Central memory CD8-positive, alpha-beta T cell (primary cell): ENCODE measurements at places on chromosomes 7 and 10.
A peak's percentile ranks its signal among the peaks of the same experiment; 100 is the strongest.

GRCh38 chr10:79112881-79113431 lies 44.2 kb downstream of the ZMIZ1 start:
- no peaks in the 10 kb centered on the region for H3K27me3 ChIP-seq
- DNase-seq: no peak
- H3K27ac ChIP-seq: no peak overlapping the region
- H3K4me1 ChIP-seq: peaks cover 40% of the 10 kb centered on the region

- no peak overlapping the region for H3K27ac ChIP-seq
- H3K4me3 ChIP-seq: no peak overlapping the region
- no peaks in the 10 kb centered on the region for H3K4me1 ChIP-seq
- DNase-seq: no peak
- H3K36me3 ChIP-seq: no peaks in the 10 kb centered on the region
Measured at GRCh38 chr10:7457478-7458316, 46.9 kb upstream of the SFMBT2 start.

DNA sequence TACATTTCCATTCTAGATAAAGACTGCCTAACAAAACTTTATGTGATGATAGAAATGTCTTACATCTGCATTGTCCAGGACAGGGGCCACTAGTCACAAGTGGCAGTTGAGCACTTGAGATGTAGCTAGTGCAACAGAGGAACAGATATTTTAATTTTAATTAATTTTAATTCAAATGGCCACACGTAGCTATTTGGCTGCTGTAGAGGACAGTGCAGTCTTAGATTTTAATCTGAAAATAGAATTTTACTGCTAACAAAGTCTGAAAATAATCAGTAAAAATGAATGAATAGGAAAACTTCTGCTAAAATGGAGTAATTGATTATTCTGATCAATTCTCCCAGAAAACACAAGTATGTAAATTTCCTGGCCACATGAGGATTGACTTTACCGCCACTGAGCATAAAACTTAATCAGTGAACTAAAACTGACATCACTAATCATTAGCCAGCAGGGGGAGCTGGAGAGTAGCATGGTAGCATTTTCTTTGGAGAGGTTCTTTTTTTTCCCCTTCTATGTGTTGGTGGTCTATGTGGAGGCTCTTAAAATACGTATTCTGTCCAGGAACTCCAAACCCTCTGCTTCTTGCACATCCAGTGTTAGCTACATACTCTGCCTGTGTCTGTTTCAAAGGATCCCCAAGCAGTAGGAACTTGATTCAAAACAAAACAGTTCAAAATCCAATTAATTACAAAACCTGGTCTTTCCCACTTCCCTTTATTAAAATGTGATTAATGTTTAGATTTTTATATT lies 52.1 kb downstream of the TSPAN12 start:
- no peak overlapping the region for H3K4me3 ChIP-seq
- H3K27me3 ChIP-seq: no peaks in the 10 kb centered on the region
- no peak for DNase-seq
- H3K4me1 ChIP-seq: no peaks in the 10 kb centered on the region

DNA sequence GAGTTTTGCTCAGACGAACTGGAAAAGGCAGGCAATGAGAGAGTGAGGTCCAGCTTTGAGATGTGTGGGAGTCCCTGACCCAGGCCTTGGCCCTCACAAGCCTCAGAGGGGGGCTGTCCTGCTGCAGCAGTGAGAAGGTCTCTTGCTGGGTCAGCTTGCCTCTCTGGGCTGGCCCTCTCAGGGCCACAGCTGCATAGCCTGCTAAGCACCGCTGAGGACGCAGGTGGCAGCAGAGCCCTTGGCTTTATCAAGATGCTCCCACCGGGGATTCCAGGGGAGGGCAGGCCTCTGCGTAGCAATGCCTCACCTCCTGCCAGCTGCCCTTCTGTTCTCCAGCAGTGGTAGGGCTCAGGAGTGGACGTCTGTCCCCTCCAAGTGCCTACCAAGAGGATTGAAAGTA lies 128.7 kb downstream of the COBL start:
- H3K4me3 ChIP-seq: no peak overlapping the region
- no peaks in the 10 kb centered on the region for H3K36me3 ChIP-seq
- H3K4me1 ChIP-seq: no peaks in the 10 kb centered on the region
- H3K27me3 ChIP-seq: peaks cover 16% of the 10 kb centered on the region

DNA sequence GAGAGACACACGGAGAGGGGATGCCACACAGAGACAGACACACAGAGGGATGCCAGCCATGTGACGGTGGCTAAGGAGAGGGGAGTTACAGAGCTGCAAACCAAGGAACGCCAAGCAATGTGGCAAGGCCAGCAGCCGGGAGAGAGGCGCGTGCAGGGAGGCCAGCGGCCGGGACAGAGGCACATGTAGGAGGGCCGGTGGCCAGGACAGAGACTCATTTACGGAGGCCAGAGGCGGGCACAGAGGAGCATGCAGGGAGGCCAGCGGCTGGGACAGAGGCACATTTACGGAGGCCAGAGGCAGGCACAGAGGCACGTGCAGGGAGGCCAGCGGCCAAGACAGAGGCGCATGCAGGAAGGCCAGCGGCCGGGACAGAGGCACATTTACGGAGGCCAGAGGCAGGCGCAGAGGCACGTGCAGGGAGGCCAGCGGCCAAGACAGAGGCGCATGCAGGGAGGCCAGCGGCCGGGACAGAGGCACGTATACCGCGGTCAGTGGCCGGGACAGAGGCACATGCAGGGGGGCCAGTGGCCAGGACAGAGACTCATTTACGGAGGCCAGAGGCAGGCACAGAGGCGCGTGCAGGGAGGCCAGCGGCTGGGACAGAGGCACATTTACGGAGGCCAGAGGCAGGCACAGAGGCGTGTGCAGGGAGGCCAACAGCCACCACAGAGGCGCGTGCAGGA lies 40.4 kb downstream of the INSIG1 start:
- H3K4me3 ChIP-seq: peak overlapping the region; percentile 23
- peaks cover 12% of the 10 kb centered on the region for H3K4me1 ChIP-seq
- H3K27ac ChIP-seq: no peak overlapping the region

- peak overlapping the region; percentile 96 for H3K27ac ChIP-seq
- peaks cover 46% of the 10 kb centered on the region for H3K4me1 ChIP-seq
- no peak for DNase-seq
- H3K27me3 ChIP-seq: no peaks in the 10 kb centered on the region
- peak overlapping the region; percentile 84 for H3K4me3 ChIP-seq
Measured at GRCh38 chr10:32981760-32982159, 23.7 kb upstream of the ITGB1 start.

- H3K27me3 ChIP-seq: no peaks in the 10 kb centered on the region
- H3K4me3 ChIP-seq: no peak overlapping the region
- peaks cover 13% of the 10 kb centered on the region for H3K4me1 ChIP-seq
- no peak for DNase-seq
- no peak overlapping the region for H3K27ac ChIP-seq
Measured at GRCh38 chr7:132871419-132871818, 210.5 kb downstream of the CHCHD3 start.

GRCh38 chr10:71383972-71384687 lies 12.6 kb upstream of the CDH23 start:
- no peak overlapping the region for H3K27ac ChIP-seq
- no peaks in the 10 kb centered on the region for H3K36me3 ChIP-seq
- H3K4me3 ChIP-seq: no peak overlapping the region

DNA sequence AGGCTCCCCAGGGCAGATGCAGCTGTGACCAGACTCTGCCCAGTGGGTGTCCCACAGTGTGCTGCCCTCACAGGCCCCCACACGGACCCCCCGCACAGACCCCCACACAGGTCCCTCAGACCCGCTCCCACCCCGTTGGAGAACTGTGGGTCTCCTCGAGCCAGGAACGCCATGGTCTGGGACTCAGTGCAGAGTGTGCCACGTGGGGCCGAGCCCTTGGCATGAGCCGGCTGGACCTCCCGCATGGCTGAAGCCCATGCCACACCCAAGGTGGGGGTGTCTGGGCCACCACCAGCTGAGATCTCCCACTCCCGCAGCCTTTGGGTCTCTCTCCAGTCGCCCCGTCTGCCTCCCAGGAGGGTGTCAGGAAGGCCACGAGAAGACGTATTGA lies 34.3 kb downstream of the JAKMIP3 start:
- H3K4me1 ChIP-seq: no peaks in the 10 kb centered on the region
- H3K27me3 ChIP-seq: peaks cover 79% of the 10 kb centered on the region
- H3K36me3 ChIP-seq: no peaks in the 10 kb centered on the region
- H3K27ac ChIP-seq: no peak overlapping the region
- no peak for DNase-seq

DNA sequence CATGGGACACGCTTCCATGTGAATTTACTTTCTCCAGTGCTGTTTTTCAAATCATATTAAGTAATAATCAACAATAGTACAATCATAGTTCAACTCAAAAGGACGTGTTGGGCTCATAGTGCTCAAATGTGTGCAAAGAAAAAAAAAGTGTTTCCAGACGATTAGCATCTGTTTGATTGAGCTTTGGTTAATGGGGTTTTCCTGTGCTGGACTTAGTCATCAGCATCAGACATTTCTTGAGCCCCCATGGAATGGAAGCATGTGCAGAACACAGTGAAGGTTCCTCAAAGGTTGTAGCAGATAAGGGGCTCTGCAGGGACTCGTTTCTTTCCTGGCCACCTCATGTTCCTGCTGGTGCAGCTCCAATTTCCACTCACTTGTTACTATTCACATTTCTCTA lies 233.9 kb downstream of the PAXIP1 start:
- H3K4me1 ChIP-seq: no peaks in the 10 kb centered on the region
- H3K4me3 ChIP-seq: no peak overlapping the region
- DNase-seq: no peak
- peaks cover 4% of the 10 kb centered on the region for H3K36me3 ChIP-seq

GRCh38 chr10:88032566-88032965 lies 169.1 kb downstream of the PTEN start:
- peaks cover 19% of the 10 kb centered on the region for H3K4me1 ChIP-seq
- no peaks in the 10 kb centered on the region for H3K36me3 ChIP-seq
- no peak for DNase-seq
- H3K4me3 ChIP-seq: no peak overlapping the region
- no peaks in the 10 kb centered on the region for H3K27me3 ChIP-seq

DNA sequence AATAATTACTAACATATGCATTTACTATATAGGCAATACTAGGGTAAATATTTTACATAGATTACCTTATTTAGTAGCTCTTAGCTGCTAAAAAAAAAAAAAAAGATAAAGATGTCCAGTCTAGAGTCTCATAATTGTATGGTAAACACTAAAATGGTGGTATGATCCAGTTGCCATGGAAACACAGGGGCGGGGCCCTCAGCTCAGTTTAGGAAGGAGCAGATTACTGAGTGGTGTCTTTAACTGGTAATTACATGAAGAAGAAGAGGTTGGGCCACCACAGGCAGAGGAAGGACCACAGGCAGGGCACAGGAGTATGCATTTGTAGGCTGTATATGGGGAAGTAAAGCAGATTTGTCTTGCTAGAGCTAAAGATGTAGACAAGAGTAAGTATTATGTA lies 43.7 kb downstream of the ITGB8 start:
- H3K36me3 ChIP-seq: peaks cover 2% of the 10 kb centered on the region
- H3K27ac ChIP-seq: no peak overlapping the region
- no peak overlapping the region for H3K4me3 ChIP-seq
- H3K4me1 ChIP-seq: no peaks in the 10 kb centered on the region
- no peak for DNase-seq
- no peaks in the 10 kb centered on the region for H3K27me3 ChIP-seq

DNA sequence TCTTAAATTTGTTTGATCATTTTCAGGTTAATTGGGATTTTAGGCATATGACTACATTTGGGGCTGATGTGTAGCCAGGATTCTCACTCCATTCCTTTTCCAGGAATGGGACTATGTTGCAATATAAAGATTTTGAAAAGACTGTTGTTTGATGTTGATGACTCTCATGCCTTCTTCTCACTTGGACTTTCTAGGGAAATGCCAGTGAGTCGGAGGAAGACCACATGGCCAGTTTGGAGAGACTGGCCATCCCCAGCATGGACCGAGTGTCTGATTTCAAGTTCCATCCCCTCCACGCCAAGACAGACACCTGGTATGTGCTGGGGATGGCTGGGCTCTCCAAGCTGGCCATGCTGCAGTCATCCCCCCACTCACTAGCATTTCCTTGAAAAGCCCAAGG lies 5.5 kb downstream of the IGFBP3 start:
- peaks cover 51% of the 10 kb centered on the region for H3K27me3 ChIP-seq
- H3K4me3 ChIP-seq: no peak overlapping the region
- DNase-seq: no peak
- no peak overlapping the region for H3K27ac ChIP-seq
- no peaks in the 10 kb centered on the region for H3K4me1 ChIP-seq
- H3K36me3 ChIP-seq: peaks cover 7% of the 10 kb centered on the region

DNA sequence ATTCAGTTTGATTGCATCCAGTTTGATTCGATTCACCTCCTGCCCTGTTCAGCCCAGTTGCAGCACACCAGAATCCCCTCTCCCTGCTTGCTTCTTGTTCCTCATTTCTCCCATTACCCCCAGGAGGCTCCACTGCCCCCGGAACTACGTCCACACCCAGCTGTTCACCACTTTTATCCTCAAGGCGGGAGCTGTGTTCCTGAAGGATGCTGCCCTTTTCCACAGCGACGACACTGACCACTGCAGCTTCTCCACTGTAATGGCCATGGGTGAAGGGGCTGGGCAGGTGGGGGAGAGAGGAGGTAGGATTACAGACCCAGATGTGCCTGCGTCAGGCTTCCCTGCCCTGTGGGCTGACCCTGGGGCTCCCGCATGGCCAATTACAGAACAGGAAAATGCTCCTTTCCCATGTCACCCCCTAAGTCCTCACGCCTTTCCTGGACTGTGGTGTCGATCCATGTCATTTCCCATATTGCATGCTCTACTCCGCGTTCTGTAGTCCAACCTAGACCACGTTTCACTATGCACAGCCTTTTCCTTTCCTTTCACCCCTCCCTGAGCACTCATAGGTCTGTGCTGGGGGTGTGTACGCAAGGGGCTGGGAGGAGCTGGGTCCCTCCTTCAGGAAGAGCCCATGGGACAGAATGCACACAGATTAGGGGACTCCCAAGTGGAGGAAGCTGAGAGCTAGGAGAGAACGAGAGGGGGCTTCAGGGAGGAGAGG lies 8.2 kb downstream of the GHRHR start:
- H3K4me1 ChIP-seq: no peaks in the 10 kb centered on the region
- no peak for DNase-seq
- H3K4me3 ChIP-seq: no peak overlapping the region
- H3K36me3 ChIP-seq: peaks cover 1% of the 10 kb centered on the region
- H3K27ac ChIP-seq: no peak overlapping the region
- peaks cover 53% of the 10 kb centered on the region for H3K27me3 ChIP-seq

GRCh38 chr7:79050603-79051002 lies 402.9 kb downstream of the MAGI2 start:
- peaks cover 2% of the 10 kb centered on the region for H3K36me3 ChIP-seq
- no peak overlapping the region for H3K27ac ChIP-seq
- H3K4me3 ChIP-seq: no peak overlapping the region
- no peaks in the 10 kb centered on the region for H3K4me1 ChIP-seq
- no peak for DNase-seq

- no peaks in the 10 kb centered on the region for H3K27me3 ChIP-seq
- no peak overlapping the region for H3K4me3 ChIP-seq
- DNase-seq: no peak
- H3K36me3 ChIP-seq: peaks cover 25% of the 10 kb centered on the region
- no peak overlapping the region for H3K27ac ChIP-seq
Measured at GRCh38 chr7:19701471-19701870, 7.4 kb downstream of the POLR1F start.

DNA sequence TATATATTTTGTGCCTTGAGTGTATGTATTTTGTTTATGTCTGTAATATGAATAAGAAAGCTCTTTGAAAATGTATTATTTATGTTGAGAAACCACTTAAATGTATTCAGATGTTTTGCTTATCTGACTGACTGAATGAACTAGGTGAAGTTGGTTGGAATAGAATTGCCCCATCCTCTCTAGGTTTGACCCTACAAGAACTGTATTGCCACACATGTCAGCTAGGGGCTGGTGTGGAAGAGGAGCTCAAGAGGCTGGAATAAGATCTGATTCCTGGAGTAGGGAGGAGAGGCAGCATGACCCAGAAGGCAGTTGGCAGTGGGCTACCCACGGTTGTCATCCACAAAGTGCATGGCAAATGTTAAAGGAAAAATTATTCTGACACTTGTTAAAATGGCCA lies 9.1 kb downstream of the SSMEM1 start:
- no peak for DNase-seq
- H3K27me3 ChIP-seq: peaks cover 40% of the 10 kb centered on the region
- no peak overlapping the region for H3K27ac ChIP-seq
- no peaks in the 10 kb centered on the region for H3K36me3 ChIP-seq
- no peaks in the 10 kb centered on the region for H3K4me1 ChIP-seq
